ENCODE measurements at places on chromosomes 5 and 9. TPM values are rescaled to one million over a fixed set of nuclear protein-coding genes. Genes with fewer than 3 reads are reported as not detected.

TXNDC8 gene
- total RNA-seq: not detected

AIF1L gene
- 0.34 TPM for total RNA-seq

OTP gene
- total RNA-seq: not detected

DNA sequence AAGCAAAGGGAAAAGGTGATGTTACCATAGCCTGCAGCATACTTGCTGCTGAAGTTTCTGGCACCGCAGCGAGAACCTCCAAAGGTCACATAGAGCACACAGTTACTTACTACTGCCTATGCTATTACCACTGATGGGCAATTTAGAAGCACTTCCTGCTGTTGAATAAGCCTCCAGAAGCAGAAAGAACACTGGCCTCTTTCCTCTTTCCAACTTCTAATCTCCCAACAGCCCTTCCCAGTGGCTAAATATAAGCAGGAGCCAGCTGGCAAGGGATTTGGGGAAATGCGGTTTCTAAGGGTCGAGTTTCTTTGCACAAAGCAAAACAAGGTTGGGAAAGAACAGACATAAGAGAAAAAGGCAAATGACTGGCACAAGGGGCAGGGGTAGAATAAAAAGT lies 669.2 kb upstream of the ACO1 start:
- H3K27me3 ChIP-seq: no peaks in the 10 kb centered on the region
- H3K4me1 ChIP-seq: no peaks in the 10 kb centered on the region
- H3K36me3 ChIP-seq: no peaks in the 10 kb centered on the region
- H3K4me3 ChIP-seq: no peak overlapping the region
- H3K27ac ChIP-seq: no peak overlapping the region
- DNase-seq: no peak

DNA sequence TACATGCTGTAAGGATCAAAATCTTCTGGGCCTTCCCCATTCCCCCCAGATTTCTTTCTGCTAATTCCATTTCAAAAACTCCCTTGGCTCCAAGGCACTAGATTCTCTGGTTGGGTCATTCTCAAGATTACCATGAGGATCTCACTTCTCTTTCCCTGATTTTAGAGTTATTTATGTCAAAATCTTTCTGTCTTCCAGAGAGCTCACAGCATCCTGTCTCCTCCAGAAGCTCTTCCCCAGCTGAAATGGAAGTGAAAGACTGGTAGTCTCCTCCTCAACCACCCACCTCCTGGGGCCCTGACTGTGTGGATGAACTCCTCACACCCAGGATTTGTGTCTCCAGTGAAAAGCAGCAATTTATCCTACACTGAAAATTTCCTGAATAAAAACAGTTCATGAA lies 11.9 kb upstream of the ZNF366 start:
- no peak for DNase-seq
- H3K4me1 ChIP-seq: no peaks in the 10 kb centered on the region
- peaks cover 10% of the 10 kb centered on the region for H3K27me3 ChIP-seq
- H3K4me3 ChIP-seq: no peak overlapping the region
- no peaks in the 10 kb centered on the region for H3K36me3 ChIP-seq

DNA sequence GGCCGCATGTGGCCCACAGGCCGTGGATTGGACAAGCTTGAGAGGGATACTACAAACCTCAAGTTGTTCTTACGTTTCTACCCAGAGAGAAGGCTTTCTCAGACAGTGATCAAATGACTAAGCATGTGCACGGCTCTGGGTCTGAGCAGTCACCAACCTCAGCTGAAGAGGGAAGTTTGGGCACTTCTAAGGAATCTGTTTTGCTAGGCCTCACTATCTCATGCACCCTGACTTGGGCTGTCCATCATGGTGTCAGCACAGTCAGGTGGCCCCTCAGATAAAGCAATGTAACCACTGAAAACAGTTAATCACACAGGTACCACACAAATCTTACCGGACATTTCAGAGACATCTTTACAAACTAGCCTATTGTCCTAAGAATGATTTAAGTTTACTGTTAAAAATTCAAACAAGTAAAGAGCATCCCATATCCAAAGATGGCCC lies 24.6 kb downstream of the CSF2 start:
- DNase-seq: no peak
- H3K27me3 ChIP-seq: no peaks in the 10 kb centered on the region
- peaks cover 53% of the 10 kb centered on the region for H3K4me1 ChIP-seq
- no peak overlapping the region for H3K4me3 ChIP-seq
- no peak overlapping the region for H3K27ac ChIP-seq
- peaks cover 3% of the 10 kb centered on the region for H3K36me3 ChIP-seq

DNA sequence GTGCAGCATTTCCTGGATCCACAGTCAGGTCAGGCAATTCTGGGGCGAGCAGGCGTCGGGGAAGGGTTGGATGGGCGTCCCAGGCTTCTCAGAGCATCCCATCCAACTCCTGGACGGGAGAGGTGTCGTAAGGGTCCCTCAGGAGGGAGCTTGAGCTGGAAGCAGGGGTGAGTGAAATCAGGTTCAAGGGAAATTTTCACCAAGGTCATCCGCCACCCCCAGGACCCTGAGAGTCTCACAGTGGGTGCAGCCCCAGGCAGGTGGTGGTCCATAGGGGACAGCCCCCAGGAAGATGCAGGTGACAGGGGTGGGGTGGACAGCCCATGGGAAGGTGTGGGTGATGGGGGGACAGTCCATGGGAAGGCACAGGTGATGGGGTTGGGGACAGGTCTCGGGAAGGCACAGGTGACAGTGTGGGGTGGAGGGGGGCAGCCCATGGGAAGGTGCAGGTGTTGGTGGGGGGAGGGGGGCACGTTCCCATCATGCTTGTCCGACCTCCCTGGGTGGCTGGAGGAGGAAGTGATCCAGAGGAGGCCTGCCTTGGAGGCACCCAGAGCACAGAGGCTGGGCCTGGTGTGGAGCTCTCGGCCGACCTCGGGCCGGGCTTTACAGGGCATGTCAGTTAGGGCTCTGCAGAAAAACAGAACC lies 48.9 kb downstream of the AHRR start:
- no peak for DNase-seq
- H3K36me3 ChIP-seq: peaks cover 35% of the 10 kb centered on the region
- H3K4me1 ChIP-seq: peaks cover 52% of the 10 kb centered on the region
- peak overlapping the region; percentile 85 for H3K27ac ChIP-seq

DNA sequence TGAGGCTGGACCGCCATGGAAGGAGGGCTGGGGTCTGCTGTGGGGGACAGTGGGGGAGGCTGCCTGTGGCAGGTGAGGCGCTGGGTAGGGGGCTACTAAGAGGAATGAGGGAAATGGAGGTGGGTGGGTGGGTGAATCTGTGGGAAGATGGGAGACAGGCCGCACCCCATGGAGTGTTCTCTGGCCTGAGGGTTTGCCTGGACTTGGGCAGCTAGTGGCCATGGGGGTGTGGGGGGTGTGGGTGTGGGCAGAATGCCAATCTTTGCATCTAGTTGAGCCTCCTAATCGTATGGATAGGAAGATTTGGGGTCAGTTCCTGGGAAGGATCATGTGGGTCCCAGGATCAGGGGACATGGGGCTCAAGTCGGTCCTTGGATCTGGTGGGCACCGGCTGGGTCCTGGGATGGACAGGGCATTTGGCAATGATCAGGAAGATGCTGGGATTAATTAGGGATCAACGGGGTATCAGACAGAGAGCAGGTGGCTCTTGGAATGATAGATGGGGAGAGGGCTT lies 518 bp downstream of the ZDHHC12 start:
- H3K27me3 ChIP-seq: no peaks in the 10 kb centered on the region
- peak overlapping the region; percentile 89 for H3K27ac ChIP-seq
- H3K4me1 ChIP-seq: peaks cover 32% of the 10 kb centered on the region
- no peak for DNase-seq
